SJSA1 (cell line): ENCODE measurements at places on chromosomes 12 and 14. TPM values are rescaled to one million over a fixed set of nuclear protein-coding genes. Genes with fewer than 3 reads are reported as not detected.

Gene NOVA1
- not detected in 2 replicates for total RNA-seq

Gene DNAH10
- 0.19 and 1.00 TPM in 2 replicates for total RNA-seq

Gene ITGB7
- 0.45 TPM in 1 of 2 replicates, not detected in the other for total RNA-seq

Gene LHX5
- total RNA-seq, result not detected in 2 replicates

Gene RNU4-1
- under 0.01 TPM in 2 replicates for total RNA-seq

Gene YY1
- total RNA-seq, result 41.1 and 49.0 TPM in 2 replicates

Gene GPRC5D
- total RNA-seq, result not detected in 2 replicates

Gene SPTSSA
- total RNA-seq, result 19.5 and 27.2 TPM in 2 replicates
